ENCODE measurements at places on chromosomes 5 and 9.
A peak's percentile ranks its signal among the peaks of the same experiment; 100 is the strongest.

- DNase-seq, result peak; percentile 63
Observed at GRCh38 chr5:115461506-115462290, 82.9 kb downstream of the FEM1C start.

GRCh38 chr5:107436201-107436600, 234.5 kb downstream of the EFNA5 start:
- no peak for DNase-seq

GRCh38 chr9:17900606-17901005, 321.7 kb downstream of the SH3GL2 start:
- no peak for DNase-seq

DNA sequence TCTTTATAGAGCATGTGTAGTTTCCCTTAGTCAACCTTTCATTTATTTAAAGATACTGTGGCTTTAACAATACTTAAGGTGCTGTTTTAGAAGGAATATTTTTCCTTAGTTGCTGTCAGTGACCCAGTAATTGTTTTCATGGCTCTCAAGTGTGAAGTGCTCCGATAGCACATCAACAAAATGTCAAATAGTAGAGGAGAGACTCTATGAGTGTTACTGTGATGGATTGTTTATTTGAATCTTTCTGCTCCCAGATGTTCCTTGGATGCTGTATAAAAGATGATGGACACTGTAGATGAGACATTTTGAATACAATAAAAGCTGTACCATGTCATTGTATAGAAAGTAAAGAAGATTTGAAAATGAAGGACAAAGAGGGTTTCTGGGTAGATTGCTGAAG, 1185.7 kb upstream of the C9orf72 start:
- no peak for DNase-seq

- DNase-seq, result no peak
Observed at GRCh38 chr5:151072630-151073025, 8.2 kb downstream of the TNIP1 start.

- DNase-seq, result no peak
Observed at GRCh38 chr9:21854594-21854993, 52.2 kb downstream of the MTAP start.

GRCh38 chr5:173673295-173674101, 57.0 kb upstream of the BOD1 start:
- DNase-seq, result no peak

DNA sequence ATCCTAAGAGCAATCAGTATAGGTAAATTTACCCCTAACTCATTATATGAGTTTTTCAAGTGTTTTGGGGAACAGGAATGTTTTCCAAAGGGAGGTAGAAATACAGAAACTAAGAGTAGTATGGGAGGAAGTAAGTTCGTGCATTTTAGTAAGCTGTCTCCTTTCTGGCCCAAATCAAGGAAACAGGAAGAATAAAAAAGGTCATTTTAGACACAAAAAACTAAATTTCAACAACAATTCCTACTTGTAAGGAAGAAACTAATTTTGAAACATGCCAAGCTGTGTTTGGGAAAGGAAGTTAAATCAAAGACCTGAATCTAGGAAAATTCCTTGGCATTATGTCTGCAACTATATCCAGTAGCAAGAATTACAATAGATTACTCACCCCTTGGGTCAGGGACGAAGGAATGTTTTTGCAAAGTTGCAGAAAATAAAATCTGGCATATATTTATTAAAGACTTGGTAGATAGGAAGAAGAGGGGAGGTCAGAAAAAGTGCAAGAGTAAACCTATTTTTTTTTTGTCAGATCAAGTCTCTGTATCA, 6.5 kb upstream of the RPS6 start:
- DNase-seq, result no peak

DNA sequence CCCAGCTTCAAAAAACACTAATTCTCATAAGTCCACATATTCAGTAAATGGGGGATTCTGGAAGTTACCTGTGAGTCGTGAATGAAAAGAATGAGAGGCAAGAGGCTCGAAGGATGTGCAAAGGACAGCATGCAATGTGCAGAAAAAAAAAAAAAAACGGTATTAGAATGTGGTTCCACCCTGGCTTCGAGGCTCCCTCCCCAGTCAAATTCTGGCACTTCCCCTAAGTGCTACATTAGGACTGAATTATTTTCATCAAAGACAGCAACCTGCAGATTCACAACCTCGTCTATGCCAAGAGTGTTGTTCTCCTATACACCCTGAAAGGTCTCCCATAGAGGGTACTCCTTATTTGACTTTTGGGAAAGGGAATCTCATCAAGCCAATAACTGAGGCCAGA, 16.5 kb downstream of the CAPSL start:
- DNase-seq, result peak; percentile 49

DNA sequence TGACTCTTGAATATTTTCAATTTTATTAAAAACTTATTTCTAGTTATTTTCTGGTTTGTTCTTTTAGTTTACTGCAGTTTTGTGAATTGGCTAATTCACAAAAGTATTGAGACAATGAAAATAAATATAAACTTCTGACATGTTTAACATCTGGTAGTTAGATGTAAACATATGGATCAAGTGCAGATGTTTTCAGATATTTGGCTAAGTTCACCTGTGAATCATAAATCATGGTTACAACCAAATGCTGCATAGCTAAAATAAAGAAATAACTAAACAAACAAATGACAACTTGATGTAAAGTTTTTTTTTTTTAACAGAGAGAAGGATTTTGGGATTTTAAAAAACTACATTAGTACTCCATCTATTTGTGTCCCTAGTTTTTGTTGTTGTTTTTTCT, 484.6 kb downstream of the SLCO4C1 start:
- DNase-seq, result no peak

DNA sequence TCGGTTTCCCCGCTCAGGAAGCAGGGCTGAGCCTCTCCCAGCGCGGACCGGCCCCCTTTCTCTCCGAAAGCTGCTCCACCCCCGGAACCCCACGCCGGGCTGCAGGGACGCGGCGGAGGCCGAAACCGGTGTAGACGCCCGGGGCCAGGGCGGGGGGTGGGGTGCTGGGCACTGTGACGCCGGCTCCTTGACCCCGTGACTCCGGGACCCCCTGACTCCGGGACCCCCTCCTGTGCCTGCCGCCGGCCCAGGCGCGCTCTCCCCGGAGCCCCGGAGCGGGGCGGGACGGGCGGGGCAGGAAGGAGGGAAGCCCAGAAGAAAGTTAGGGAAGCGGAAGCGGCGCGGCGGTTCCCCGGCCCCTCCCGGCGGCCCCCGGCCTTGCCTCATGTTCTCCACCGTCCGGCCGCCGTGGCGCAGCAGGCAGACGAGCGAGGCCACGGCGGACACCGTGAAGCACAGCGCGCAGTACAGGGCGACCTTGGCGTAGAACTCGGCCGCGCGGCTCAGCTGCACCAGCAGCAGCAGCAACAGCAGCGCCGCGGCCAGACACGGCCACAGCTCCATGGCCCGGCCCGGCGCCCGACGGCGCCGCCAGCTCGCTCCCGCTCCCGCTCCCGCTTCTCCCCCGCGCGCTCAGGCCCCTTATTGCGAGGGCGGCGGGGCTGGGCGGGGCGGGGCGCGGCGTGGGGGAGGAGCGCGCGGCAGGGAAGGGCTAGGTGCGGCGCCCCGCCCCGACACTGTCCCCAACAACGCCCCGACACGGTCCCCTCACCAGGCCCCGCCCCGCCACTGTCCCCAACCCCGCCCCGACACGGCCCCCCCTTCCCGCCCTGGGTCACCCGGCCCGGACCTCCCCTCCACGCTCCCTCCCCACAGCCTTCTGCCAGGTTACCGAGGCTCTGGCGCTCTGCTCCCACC, at the start of gene AGPAT2:
Gene AGPAT2 (minus strand): TSS at position 664 of the 918 bp plus-strand sequence. CDS start 100 bp downstream, at position 564.
- DNase-seq, result peak; percentile 79

DNA sequence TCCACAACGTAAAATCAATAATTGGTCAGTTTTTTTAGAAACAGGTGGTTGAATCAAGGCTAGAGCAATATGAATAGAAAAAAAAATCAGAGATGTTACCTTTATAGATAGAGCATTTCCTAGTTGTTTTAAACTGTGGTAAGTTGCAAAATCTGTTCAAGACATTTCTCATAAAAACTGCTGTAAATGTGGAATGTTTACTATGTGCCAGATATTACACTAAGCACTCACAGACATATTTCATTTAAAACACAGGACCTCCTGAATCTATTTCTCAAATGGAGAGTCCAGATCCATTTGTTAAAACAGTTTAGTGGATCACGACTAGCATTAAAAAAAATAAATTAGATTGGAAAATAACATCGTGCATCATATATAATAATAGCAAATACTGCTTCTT, 570.0 kb upstream of the ZNF608 start:
- DNase-seq, result no peak

GRCh38 chr5:137945825-137946224, 56.6 kb downstream of the PKD2L2 start:
- DNase-seq, result no peak

- DNase-seq, result no peak
Observed at GRCh38 chr9:2210201-2210600, 195.1 kb downstream of the SMARCA2 start.

DNA sequence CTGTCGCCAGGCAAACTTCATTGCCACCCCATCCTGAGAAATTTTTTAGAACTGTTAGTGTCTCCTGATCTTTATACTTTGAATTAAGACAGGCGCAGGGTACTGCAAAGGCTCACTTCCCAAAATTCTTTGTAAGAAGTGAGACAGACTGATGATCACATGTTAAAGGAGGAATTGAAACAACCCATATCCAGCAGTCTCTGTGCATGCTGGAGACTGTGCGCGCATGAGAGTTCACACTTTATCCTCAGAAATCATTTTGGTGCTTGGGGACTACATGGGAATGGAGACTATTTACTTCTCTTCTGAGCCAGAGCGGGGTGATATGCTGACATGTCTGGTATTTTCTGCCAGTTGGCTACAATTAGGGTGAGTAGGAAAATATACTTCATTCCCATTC, 91.2 kb downstream of the ZNF474 start:
- no peak for DNase-seq

DNA sequence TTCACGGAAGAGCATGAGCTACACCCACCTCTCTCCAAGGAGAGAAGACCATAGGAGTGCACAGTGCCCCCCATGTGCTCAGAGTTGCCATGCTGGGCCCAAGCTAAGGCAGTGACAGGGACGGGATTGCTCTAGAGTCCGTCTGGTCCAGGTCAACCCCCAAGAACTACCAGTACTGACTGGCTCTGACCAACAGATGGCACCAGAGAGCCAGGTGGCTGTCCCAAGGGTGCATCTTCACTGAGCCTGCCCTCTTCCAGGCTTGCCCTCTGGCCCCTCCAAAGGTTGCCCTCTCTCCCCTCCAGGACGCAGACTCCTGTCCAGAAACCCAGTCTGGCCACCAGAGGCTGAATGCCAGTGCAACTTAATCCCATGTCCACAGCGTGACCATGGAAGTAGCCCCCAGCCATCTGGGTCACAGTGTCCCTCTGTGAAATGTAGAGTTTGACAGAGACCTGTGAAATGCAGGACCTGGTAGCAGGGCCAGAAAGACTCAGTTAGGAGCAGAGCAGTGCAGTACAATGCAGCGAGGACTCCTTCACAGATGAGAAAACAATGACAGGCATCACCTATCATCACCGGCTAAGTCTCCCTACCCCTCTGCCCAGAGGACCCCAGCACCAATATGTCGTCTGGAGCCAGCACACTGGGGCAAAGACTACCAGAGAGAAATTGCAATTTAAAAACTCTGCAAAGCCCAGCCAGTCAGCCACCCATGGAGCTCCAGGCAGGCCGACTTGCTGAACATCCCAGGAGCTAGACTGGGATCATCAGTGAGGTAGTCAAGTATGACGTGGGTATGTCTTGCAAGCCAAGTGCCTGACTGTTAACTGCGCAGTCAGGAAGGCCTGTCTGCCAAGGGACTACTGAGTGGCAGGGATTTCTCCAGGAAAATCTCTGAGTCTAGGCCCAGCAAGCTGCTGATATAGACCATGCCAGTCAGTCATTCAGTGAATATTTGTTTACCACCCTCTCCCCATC, 7.7 kb upstream of the SKP1 start:
- DNase-seq, result peak; percentile 81

DNA sequence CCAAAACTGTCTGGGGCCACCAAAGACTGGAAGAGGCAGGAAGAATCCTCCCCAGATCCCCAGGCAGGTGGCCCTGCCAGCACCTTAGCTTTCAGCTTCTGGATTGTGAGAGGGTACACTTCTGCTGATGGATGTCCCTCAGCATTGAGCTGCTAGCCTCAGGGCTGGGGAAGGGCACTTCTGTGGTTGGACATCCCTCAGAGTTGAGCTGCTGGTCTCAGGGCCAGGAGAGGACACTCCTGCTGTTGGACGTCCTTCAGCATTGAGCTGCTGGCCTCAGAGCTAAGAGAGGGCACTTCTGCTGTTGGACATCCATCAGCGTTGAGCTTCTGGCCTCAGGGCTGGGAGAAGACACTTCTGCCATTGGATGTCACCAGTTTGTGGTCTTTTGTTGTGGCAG, 83.8 kb upstream of the FCN1 start:
- no peak for DNase-seq

GRCh38 chr5:71910741-71911140, 191.7 kb downstream of the CARTPT start:
- DNase-seq, result no peak

- DNase-seq, result no peak
Observed at GRCh38 chr5:107496466-107496865, 174.3 kb downstream of the EFNA5 start.

DNA sequence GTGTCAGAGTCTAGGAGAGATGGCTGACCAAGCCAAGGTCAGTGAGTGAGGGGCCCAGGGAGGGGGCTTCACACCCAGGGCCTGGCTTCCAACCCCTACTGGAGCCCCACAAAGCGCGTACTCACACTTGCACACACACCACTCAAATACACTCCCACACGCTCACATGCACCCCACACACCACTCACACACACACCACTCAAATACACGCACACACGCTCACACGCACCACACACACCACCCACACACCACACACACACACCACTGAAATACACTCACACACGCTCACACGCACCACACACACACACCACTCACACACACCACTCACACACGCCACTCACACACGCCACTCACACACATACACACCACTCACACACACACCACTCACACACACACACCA, 5.7 kb upstream of the ASB6 start:
- no peak for DNase-seq

DNA sequence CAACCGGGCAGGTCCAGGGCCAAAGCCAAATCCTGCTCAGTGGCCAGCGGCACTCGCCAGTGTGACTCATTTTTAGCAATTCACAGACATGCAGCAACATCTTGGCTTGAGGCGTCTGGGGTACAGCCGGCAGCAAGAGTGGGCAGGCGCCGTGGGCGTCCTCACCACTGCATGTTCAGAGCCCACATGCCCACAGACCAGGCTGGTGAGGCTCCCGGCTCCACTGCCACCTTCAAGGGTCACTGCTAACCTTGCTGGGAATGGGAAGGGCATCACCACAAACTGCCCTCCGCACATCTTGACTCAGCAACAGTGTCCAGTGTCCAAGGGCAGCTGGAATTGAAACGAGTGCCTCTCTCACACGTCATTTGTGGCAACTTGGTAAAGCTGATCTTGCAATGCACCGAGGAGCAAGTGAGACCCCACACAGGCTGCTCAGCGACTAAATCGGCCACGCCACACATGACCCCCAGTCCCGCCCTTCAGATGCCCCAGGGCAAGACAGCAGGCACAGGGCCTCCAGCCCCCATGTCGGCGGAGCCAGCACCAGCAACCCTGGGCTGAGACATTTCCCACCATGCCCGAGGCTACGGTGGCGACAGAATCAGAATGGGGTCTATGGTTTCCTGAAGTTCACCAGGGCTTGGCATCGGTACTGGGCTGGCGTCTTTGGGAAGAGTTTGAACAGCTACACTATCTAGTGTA, 140.3 kb downstream of the ROR2 start:
- no peak for DNase-seq
